Endothelial cell (in vitro differentiated cells): ENCODE measurements at places on chromosomes 12 and 14.

DNA sequence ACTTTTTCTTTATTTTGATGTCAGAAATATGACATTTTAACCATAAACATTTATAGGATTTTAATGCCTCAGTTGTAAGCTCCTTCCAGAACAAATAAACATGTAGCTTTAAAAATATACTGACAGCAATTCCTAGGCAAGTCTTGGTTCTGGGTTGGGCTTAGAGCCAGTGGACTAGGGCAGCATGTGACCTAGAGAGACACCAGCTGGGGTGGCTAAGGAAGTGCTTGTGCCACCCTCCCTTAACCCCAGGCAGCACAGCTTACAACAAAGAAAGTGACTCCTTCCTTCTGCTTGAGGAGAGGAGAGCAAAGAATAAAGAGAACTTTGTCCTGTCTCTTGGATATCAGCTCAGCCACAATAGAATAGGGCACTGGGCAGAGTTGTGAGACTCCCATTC is 61.6 kb upstream of the KTN1 start:
- no peak overlapping the region for H3K4me3 ChIP-seq
- H3K27me3 ChIP-seq = no peaks in the 10 kb centered on the region
- no peak overlapping the region for H3K27ac ChIP-seq
- H3K4me1 ChIP-seq = no peaks in the 10 kb centered on the region

DNA sequence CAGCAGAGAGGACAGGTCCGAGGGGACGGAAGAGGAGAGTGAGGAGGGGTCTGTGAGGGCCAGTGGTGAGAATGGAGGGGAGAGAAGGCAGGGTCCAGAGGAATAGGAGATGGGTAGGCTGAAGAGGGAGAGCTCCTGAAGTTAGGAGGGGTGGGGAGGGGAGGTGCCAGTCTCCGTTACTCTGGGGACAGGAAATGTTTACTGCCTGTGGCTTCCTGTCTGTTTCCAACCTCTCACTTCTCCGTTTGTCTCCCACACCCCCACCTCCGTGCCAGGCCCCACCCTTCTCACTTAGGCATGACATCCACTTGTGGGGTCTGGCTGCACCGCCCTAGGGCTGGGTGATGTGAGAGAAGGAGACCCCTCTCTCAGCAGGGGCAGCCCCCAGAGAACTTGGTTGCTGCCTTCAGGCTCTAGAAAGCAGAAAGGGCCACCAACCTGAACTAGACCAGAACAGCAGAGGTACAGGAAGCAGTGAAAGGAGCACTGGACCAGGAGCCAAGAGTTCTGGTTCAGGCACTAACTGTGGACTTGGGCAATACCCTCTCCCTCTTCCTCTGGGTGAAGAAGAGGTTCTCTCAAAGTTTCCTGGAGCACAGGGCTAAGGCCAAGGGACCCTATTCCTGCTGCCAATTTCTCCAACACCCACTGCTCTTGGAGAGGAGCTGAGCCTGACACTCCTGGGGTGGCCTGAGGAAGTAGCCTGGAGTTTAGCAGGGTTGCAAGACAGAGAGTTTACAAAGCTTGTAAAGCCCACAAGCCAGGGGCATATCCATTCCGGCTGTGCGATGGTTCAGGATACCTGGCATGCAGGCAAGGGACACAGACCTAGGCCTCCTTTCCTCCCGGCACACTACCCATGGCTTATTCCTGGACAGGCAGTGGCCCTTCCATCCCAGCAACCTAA is 5.5 kb downstream of the ITGA5 start:
- peak overlapping the region; percentile 79 for H3K4me3 ChIP-seq
- H3K4me1 ChIP-seq = peaks cover 56% of the 10 kb centered on the region
- H3K36me3 ChIP-seq = peaks cover 28% of the 10 kb centered on the region
- DNase-seq = no peak
- peak overlapping the region; percentile 94 for H3K27ac ChIP-seq

GRCh38 chr14:104143521-104144452 is 5.4 kb downstream of the KIF26A start:
- H3K4me3 ChIP-seq = peak overlapping the region; percentile 62
- H3K4me1 ChIP-seq = peaks cover 30% of the 10 kb centered on the region
- DNase-seq = no peak
- no peak overlapping the region for H3K27ac ChIP-seq
- H3K27me3 ChIP-seq = peaks cover 17% of the 10 kb centered on the region

- peak overlapping the region; percentile 19 for H3K27ac ChIP-seq
- H3K4me1 ChIP-seq = no peaks in the 10 kb centered on the region
- peaks cover 6% of the 10 kb centered on the region for H3K27me3 ChIP-seq
- H3K4me3 ChIP-seq = peak overlapping the region; percentile 93
- no peaks in the 10 kb centered on the region for H3K36me3 ChIP-seq
Observed at GRCh38 chr12:44874981-44875416, 1.1 kb downstream of the NELL2 start.

DNA sequence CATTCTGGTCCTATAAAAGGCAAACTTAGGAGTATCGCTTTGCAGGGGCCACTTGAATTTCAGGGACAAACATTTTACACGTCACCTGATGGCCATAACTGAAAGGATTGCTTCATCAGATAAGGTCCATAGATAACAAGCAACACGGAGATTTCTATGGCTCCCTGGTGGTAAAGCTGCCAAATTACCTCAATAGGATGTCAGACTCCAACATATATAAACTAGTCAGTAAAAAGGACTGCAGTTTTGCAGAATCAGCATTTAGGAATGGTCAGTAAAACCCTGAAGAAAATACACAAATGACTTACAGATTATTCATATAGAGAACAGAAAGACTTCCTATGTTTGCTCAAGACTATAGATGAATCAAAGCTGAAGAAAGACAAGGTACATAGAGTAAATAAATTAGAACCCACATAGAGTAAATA is 66.1 kb upstream of the GRIP1 start:
- no peaks in the 10 kb centered on the region for H3K36me3 ChIP-seq
- no peak overlapping the region for H3K4me3 ChIP-seq
- peaks cover 2% of the 10 kb centered on the region for H3K27me3 ChIP-seq

DNA sequence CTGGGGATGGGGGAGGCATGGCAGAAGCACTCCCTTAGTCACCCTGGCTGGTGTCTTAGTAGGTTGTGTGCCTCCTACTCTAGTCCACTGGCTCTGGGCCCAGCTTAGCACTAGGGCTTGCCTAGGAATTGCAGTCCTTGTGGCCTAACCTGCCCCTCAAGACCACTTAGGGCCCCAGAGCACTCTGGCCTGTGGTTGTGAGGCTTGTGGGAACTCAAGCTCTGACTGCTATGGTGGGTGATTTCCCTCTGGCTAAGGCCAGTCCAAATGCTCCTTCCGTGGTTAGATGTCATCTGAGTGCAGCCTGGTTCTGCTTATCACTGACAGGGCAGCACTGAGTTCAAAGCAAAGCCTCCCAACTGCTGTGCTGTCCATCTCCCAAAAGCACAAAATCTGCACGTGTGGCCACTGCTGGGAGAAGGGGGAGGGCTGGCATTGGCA is 20.2 kb downstream of the FGD4 start:
- DNase-seq = no peak
- peaks cover 11% of the 10 kb centered on the region for H3K4me1 ChIP-seq
- H3K27ac ChIP-seq = no peak overlapping the region
- no peak overlapping the region for H3K4me3 ChIP-seq
- H3K36me3 ChIP-seq = peaks cover 14% of the 10 kb centered on the region

- no peaks in the 10 kb centered on the region for H3K36me3 ChIP-seq
- H3K4me3 ChIP-seq = no peak overlapping the region
- no peaks in the 10 kb centered on the region for H3K4me1 ChIP-seq
- no peak for DNase-seq
- H3K27me3 ChIP-seq = peaks cover 3% of the 10 kb centered on the region
- H3K27ac ChIP-seq = no peak overlapping the region
Observed at GRCh38 chr12:15599266-15600037, 189.7 kb downstream of the EPS8 start.

DNA sequence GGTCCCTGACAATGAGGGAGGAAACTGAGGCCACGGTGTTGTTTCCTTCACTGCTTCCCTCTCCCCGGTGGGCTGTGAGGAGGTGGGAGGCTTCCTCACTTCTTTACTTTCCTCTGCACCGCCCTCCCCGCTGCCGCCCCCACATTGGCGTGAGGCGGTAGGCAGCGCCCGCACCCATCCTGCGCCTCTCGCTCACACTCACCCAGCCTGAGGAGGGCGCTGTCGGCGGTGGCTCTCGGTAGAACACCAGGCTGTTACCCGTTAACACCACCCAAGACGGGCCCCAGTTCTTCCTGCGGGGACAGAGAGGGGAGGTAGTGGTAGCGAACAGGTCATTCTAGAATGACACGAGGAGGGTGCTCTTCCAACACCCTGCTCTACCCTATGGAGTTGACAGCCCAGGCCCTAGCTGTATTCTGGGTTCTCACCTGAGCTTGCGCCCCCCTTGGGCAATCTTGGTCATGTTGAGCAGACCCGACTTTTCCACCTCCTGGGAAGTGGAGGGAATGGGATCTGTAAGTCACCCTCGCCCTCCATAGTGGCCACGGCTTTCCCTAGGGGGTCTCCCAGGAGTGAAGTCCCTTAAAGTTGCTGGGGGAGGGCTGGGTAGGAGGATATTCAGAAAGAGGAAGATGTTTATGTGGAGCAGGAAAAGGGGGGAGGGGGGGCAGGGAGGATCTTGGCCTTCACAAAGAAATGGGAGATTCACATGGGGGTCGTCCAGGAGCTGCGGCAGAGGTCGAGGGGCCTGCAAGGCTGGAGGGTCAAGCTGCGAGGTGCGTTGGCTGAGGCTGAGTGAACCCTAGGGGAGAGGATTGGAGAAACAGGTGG is 3.3 kb downstream of the ARHGAP9 start:
- DNase-seq = peak; percentile 63
- H3K27ac ChIP-seq = peak overlapping the region; percentile 91
- H3K4me1 ChIP-seq = peaks cover 55% of the 10 kb centered on the region
- peak overlapping the region; percentile 91 for H3K4me3 ChIP-seq
- peaks cover 26% of the 10 kb centered on the region for H3K27me3 ChIP-seq

- no peak overlapping the region for H3K27ac ChIP-seq
- H3K4me3 ChIP-seq = no peak overlapping the region
- DNase-seq = no peak
- peaks cover 3% of the 10 kb centered on the region for H3K27me3 ChIP-seq
- H3K4me1 ChIP-seq = no peaks in the 10 kb centered on the region
Observed at GRCh38 chr12:130792821-130793553, 46.1 kb downstream of the STX2 start.

DNA sequence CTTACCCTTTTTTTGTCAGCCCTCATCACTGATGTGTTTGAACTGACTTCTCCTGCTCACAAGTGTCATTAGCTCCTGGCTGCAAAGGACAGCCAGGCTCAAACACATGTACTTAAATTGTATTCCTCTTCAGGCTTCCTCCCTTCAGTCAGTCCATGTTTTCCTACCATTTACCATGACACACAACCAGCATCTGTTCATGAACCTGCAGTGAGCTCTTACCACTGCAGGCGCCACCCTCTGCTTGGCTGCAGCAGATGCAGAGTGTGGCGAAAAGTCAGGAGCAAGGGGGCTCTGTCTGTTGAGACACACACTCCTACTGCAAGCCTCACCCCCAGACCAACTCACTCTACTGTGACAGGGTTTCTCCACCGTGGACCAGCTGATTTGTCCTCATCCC is 70.2 kb downstream of the TSPAN11 start:
- H3K4me3 ChIP-seq = no peak overlapping the region
- no peak overlapping the region for H3K27ac ChIP-seq
- H3K27me3 ChIP-seq = peaks cover 16% of the 10 kb centered on the region

DNA sequence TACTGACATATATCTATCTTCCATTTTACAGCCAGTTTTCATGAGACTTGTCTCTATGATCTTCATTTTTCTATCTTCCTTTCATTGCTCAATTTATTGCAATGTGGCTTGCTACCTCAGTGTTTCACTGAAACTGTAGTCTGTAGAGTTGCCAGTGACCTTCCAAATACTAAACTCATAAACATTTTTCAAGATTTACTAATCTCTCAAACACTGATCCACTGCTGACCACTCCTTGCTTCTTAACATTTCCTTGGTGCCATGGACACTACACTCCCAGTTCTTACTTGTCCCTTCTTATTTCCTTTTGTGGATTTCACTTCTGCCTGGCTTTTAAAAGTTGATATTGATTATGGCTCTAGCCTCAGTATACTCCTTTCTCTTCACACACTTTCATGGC is 95.4 kb upstream of the SLCO1C1 start:
- no peak overlapping the region for H3K27ac ChIP-seq
- no peak for DNase-seq
- no peaks in the 10 kb centered on the region for H3K36me3 ChIP-seq
- H3K4me1 ChIP-seq = no peaks in the 10 kb centered on the region
- H3K4me3 ChIP-seq = no peak overlapping the region

DNA sequence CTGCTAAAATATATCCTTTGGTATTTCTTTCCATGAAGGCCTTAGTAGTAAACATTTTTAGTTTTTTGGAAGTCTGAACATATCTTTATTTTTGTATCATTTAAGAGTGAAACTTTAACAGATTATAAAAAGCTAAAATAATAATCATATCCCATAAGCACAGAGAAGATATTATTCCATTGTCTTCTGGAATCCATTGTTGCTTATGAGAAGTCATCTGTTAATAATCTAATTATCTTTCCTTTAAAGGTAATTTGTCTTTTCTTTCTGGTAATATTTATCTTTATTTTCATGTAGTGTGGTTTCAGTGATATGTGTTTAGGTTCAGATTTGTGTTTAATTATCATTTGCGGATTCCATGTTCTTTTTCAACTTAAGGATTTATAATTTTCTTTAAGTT is 261.7 kb downstream of the MSRB3 start:
- no peaks in the 10 kb centered on the region for H3K4me1 ChIP-seq
- DNase-seq = no peak
- no peak overlapping the region for H3K4me3 ChIP-seq
- H3K27ac ChIP-seq = no peak overlapping the region
- H3K27me3 ChIP-seq = peaks cover 2% of the 10 kb centered on the region

GRCh38 chr12:93419388-93420034 is 22.2 kb downstream of the UBE2N start:
- H3K36me3 ChIP-seq = peaks cover 2% of the 10 kb centered on the region
- H3K4me1 ChIP-seq = peaks cover 38% of the 10 kb centered on the region
- H3K27ac ChIP-seq = peak overlapping the region; percentile 11
- H3K27me3 ChIP-seq = peaks cover under 1% of the 10 kb centered on the region
- no peak for DNase-seq

DNA sequence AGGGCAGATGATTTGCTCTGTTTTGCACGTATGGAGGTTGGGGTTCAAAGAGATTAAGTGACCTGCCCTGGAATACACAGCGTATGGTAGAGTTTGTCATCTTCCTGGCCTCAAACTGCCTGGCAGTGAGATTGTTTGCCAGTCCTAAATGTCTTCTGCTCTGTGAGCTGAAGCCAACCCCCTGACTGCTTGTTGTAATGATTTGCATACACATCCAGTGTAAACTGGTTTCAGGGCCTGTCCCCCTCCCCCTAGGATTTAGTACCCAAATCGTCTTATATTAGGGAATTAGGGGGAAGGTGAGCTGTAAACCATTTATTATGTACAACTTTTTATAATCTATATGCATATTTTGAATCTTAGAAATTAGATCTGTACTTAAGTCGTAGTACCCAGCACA is 38.4 kb downstream of the AKAP3 start:
- H3K4me3 ChIP-seq = no peak overlapping the region
- no peaks in the 10 kb centered on the region for H3K4me1 ChIP-seq
- no peak for DNase-seq
